ENCODE measurements at places on chromosomes 4 and X.

DNA sequence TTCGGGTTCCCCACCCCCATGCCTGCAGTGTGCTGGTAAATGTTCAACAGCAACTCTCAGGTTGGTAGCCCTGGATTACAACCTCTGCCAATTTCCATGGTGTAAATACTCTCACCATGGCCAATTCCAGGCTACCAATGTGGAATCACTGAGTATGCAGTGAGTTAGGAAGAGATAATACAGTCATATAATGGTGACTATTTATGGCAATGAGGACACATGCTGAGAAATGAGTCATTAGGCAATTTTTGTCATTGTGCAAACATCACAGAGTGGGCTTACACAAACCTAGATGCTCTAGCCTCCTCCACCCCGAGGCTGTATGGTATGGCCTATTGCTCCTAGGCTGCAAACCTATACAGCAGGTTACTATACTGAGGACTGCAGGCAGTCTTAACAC is 4.6 kb upstream of the CLDN24 start:
- no peak for DNase-seq

GRCh38 chrX:68183612-68184214 is 249.6 kb downstream of the OPHN1 start:
- DNase-seq = peak; percentile 43

DNA sequence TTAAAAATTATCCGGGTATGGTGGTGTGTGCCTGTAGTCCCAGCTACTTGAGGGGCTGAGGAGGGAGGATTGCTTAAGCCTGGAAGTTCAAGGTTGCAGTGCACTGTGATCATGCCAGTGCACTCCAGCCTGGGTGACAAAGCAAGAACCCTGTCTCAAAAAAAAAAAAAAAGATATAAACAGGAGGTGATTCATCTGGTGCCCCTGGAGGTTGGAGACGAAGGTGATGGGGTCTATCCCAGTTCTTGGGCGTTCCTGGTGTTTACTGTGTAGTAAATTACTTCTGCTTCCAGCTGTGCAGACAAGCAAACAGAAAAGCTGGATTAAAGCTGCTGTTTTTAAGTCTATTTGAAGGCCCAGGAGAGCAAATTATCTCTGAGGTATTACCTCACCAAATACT is 19.9 kb downstream of the GPKOW start:
- DNase-seq = peak; percentile 34

DNA sequence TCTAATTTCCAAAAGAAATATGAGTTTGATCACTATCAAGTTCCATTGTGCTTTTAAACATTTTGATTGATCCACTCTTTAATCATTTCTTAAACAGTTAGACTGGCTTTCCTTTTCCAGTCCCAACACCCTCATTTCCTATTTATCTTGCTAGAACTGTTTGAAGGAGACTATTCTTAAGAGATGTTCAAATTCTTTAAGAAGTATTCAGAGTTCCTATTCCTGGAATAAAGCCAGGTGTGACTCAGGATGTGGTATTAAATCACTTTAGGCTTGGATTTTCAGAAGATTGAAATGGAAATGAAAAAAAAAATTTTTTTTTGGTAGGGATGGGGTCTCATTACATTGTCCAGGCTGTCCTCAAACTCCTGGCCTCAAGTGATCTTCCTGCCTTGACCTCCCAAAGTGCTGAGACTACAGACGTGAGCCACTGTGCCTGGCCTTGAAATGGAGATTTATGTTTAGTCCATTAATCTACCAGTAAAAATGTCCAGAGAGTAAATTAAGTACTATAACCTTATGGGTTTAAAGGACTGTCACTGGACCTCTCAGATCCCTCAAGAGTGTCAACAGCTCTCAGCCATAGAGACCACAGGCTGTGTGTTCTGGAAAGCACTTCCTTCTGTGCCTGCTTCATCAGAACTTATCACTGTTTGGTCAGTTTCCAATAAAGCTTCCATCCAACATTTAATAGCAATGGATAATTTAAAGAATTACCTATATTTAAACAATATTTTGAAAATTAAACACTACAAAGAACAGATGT is 90.7 kb downstream of the CDS1 start:
- peak; percentile 87 for DNase-seq

- peak; percentile 99 for DNase-seq
Observed at GRCh38 chr4:74659576-74660411, 134.5 kb downstream of the BTC start.

DNA sequence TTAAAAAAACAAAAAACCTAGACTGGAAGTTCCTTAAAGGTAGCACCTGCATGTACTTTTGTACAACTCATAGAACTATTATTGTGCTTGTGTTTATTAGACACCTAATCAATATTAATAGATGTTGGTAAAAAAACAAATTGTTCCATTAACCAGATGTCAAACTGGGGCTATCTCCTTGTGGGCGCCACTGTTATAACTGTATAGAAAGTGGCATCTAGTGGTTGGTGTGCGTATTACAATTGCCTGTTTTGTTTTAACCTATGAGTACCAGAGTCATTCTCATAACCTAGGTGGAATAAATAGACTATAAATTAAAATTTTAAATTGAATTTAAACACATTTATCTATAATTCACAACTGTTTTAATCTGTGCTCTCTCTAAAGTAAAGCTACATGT is 97.4 kb downstream of the COL4A5 start:
- DNase-seq = peak; percentile 49

- DNase-seq = peak; percentile 30
Observed at GRCh38 chr4:173538148-173538908, 8.3 kb upstream of the HAND2 start.

DNA sequence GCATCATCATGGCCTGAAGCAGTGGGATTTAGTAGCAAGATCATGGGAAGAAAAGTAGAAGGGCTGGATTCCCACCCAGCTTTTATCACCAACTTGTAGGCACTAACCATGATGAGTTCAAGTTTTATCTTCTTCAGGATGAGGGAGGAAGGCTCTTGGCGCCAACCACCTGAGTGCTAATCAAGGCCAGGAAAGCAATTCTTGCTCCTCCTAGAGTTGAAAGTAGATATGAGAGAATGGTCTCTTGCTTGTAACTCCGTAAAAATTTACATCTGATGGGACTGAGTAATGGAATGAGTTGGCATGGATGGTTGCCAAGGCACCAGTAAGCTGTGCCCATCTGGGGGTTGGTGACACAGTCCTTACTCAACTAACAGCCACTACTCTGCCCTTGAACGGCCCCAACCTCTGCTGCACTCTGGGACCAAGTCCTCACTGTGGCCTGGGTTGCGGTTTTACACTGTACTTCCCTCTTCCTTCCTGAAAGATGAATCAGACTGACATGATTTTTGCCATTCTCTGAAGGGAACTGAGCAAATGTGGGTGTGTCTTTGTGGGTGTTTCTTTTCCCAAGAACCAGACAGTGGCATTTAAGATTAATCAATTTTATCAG is 39.4 kb upstream of the NDP start:
- peak; percentile 60 for DNase-seq

GRCh38 chr4:126004941-126005340 is 690.2 kb downstream of the FAT4 start:
- DNase-seq = peak; percentile 56

- no peak for DNase-seq
Observed at GRCh38 chr4:158870626-158871334, 102.0 kb downstream of the FNIP2 start.

GRCh38 chrX:28884823-28885222 is 297.6 kb downstream of the IL1RAPL1 start:
- DNase-seq = no peak

DNA sequence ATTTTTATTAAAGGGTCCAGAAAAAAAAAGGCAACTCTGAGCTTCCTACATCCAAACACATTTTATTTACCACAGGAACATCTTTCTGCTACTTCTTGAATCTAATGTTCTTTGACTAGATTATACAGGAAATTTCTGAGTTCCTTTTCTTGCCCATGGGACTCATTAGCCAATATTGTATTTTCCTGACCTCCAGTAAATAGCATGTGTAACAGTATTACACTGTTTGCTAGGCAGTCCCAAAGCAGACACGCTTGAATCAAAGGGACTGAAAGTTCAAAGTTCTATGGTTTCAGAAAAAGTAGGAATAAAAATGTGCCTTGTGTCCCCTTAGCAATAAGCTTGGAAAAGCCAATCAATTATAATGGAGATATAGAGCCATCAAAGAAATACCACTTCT is 57.4 kb downstream of the MOSPD2 start:
- no peak for DNase-seq

DNA sequence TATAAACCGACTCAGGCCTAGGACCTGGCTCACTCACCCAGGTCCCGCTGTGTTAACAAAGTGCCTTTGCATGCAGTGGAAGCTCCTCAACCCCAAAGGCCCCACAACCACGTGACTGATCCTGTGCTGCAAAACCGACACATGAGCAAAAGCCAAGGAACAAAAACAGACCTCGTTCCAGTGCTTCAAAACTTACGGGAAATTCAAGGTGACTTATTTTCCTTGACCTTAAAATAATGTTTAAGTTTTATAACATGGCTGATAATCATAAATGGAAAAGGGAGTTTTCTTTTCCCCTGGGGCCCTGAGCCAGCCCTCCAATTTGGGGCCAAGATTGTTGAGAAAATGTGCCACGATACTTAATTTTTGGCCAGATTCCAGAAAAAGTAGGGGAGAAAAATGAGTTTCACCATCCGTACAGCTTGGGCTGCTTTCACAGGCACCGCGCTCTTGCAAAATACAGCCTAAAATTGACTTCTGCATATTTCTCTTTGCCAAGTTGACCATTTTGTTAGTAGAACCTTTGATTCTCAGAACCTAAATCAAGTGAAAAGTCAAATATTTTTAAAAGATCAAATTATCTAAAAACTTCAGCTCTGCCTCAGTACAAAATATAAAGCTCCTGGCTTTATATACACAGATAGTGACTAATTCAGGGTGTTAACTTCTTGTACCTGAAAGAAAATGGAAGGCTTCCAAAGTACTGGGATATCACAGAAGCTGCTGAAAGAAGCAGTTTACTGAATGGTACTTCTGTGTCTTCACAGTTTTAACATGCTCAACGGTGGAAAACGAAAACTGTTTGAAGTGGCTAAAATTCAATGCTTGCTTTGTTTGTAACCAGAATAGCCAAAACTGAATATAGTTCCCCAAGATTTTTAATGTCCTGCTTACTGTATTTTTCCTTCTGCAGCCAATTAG is 93.8 kb downstream of the APBB2 start:
- peak; percentile 85 for DNase-seq

DNA sequence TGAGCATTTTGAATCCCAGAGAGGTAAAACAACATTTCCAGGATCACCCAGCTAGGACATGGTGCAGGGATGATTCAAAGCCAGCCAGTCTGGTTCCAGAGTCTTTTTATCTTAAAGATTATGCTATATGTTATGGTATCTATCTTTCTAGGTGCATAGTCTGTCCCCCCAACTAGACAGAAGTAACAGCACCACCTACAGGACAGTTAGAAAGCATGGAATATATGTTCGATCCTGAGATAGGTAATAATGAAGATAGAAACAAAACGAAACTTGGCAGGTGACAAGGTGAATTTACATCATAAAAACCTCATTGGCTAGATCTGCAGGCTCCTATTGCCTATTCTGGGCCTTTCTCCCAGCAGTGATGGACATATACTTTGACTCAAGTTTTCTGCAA is 723.2 kb downstream of the SMARCA1 start:
- DNase-seq = no peak

DNA sequence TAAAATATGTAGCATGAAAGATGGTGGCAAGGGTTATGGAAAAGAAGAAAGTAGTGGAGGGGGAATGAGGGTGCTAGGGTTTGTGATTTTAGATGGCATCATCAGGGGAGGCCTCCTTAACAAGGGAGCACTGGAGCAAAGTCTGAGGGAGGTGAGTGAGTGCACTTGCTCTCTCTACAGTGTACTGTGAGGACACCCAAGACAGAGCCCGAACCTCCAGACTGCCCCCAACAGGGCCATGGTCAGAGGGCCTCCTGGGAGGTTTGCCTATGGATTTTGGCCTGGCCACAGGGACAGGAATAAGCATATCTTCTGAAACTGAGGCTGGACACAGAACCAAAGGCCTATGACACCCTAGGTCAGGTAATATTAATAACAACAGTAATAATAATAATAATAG is 21.4 kb upstream of the PJA1 start:
- DNase-seq = no peak

DNA sequence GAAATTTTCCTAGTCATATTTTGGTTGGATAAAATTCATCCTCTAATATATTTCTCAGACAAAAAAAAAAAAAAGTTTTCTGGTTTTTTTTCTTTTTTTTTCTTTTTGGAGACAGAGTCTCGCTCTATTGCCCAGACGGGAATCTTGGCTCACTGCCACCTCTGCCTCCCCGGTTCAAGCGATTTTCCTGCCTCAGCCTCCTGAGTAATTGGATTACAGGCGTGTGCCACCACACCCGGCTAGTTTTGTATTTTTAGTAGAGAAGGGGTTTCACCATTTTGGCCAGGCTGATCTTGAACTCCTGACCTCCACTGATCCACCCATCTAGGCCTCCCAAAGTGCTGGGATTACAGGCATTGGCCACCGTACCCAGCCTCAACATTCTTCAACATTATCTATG is 432.7 kb upstream of the PABPC4L start:
- no peak for DNase-seq

DNA sequence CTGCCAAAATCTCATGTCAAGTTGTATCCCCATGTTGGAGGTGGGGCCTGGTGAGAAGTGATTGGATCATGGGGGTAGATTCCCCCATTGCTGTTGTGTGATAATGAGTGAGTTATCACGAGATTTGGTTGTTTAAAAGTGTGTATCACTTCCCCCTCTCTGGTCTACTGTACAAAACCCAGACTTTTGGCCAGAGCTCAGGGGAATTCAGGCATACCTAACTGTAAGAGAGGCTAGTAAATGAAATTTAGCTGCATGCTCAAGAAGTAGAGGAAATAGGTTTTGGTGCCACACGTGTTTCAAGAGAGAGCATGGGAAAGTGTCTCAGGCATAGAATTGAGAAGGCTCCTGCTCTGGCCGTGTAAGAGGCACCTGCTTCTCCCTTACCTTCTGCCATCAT is 190.5 kb upstream of the GALNTL6 start:
- DNase-seq = no peak

- DNase-seq = no peak
Observed at GRCh38 chr4:138078253-138078652, 163.9 kb downstream of the SLC7A11 start.

GRCh38 chr4:174318829-174319764 is 35.4 kb downstream of the CEP44 start:
- DNase-seq = peak; percentile 38

DNA sequence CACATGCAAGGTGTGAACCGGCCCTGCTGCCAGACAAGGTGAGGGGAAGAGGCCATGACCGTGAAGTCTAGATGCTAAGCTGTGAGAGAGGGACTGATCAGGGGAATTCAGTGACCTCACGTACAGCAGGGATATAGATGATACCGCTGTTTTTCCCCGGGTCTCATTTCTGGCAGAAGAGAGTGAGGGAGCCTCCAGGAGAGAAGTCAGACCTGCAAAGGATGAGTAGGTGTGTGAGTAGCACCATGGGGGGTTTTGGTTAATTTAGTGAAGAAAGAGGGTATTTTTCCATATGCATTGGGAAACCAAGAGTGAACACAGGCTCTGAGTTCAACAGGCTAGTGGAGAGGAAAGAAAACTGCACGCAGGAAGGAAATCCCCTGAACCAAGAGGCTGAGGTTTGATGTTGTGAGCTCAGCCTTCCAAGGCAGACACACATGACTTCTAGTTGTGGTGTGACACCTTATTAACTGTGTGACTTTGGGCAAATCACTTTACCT is 127.6 kb upstream of the GATB start:
- no peak for DNase-seq

Measured in amniotic epithelial cell (primary cell).